Left renal pelvis (tissue), 4 donors: ENCODE measurements at places on chromosomes 2 and 18.

DNA sequence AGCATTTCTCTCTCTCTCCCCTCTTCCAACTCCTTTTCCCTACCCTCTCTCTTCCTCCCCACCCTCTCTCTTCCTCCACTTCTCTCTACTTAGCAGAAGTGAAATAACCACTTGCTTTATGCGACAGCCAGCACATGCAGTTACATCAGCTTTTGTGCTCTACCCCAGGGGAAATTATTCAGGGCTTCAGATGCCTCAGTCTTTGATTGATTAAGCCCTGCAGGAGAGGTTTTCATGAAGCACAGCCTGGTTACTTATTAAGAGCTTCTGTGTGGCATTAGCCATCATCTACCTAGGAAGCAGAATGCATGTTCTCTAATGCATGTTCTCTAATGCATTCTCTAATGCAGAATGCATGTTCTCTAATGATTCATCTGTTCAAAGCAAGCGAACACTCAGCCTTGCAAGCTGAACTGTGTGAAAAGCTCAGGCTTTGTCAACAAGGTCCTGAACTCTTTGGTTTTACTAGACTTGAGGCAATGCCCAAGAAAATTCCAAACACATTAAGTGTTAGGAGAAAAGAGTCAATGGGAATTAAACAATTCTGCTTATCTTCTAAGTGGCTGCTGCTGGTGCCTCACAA, 56.1 kb downstream of the LHCGR start:
- DNase-seq = no peak

DNA sequence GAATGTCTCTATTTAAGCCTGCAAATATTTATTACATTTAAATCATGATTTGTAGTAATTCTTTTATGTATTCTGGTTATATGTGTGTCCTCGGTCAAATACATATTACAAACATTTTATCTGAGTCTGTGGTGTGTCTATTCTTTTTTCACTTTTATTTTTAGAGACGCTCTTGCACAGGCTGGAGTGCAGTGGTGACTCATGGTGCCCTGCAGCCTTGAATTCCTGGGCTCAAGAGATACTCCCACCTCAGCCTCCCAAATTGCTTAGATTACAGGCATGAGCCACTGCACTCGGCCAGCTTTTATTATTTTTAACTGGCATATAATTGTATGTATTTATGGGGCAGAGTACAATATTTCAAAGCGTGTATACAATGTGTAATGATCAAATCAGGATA, 47.5 kb downstream of the ARID5A start:
- no peak for DNase-seq

- DNase-seq = no peak
Observed at GRCh38 chr18:32351032-32351431, 119.7 kb downstream of the GAREM1 start.

GRCh38 chr18:62323483-62324180, 1.5 kb upstream of the TNFRSF11A start:
- DNase-seq = no peak

DNA sequence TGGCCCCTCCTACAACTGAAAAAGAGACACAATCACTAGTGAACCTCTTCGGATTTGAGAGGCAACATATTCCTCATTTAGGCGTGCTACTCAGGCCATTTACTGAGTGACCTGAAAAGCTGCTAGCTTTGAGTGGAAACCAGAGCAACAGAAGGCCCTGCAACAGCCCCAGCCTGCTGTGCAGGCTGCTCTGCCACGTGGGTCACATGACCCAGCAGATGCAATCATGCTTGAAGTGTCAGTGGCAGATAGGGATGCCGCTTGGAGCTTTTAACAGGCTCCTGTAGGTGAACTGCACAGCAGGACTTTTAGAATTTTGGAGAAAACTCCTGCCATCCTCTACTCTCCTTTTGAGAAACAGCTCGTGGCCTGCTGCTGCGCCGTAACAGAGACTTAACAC, 578.6 kb upstream of the RAB6C start:
- DNase-seq = no peak
